Stimulated activated CD8-positive, alpha-beta memory T cell treated with anti-CD3 and anti-CD28 coated beads, Interleukin-4, amount 100 ng/mL, for 4 hours (primary cell): ENCODE measurements at places on chromosomes 11 and 22.

DNA sequence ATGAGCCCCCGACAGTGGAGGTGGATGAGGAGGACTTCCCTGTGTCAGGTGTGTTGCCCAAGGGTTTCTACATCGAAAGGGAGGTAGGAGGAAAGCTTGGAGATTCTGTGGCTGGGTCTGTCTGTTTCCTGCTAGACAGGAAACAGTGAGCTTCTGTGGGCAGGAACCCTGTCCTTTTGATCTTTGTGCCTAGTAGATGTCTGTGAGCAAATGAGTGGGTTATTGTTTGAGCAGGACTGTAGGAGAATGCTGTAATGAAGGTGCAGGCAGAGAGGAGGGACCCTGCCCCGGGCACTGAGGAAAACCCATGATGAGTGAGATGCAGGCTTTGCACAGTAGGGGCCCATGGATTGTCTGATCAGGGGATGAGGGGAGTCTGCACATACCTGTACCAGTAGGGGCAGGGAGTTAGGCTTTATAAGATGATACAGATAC is 14.0 kb downstream of the USP35 start:
- DNase-seq: no peak

GRCh38 chr22:19547620-19548019 is 23.4 kb upstream of the CLDN5 start:
- no peak for DNase-seq

DNA sequence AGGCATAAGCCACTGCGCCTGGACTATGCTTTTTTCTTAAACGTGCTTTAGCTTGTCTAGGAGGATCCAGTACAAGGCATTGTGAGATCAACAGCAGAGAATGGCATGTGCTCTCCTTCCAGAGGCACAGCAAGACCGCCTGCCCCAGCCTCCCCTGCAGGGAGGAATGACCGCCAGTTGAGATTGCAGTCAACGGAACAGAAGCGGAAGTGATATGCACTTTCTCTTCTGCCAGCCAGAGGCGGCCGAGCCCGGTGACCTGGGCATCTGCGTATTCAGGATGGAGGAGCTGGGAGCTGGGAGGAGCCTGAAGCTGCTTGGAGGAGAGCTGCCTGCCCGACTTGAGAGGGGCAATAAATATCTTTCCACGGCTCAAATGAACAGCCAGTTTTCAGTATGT is 243.0 kb downstream of the CTTN start:
- DNase-seq: no peak

DNA sequence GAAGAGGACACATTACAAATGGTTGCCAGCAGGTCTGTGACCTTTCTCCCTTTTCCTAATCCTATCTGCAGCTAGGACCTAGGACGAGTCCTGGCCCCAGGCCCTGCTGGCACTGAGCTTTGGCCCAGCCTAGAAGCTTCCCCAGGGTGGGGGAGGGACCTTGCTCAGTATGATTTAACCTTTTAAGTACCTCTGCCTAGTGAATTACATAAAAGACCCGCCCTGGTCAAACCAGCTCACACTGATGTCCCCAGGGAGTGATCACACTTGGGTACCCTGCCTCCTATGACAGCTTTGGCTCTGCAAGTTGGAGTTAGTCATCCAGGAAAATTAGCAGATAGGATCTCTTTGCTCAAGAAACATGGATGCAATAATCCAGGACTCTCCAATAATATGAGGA is 21.9 kb downstream of the ASCC2 start:
- no peak for DNase-seq

GRCh38 chr11:12284316-12285050 is 92.9 kb upstream of the PARVA start:
- no peak for DNase-seq

- no peak for DNase-seq
Observed at GRCh38 chr11:211295-211694, 3.8 kb downstream of the RIC8A start.

- DNase-seq: no peak
Observed at GRCh38 chr11:119189393-119189792, 4.1 kb downstream of the NHERF4 start.
